D721Med (cell line): ENCODE measurements at places on chromosomes 2 and 18.

DNA sequence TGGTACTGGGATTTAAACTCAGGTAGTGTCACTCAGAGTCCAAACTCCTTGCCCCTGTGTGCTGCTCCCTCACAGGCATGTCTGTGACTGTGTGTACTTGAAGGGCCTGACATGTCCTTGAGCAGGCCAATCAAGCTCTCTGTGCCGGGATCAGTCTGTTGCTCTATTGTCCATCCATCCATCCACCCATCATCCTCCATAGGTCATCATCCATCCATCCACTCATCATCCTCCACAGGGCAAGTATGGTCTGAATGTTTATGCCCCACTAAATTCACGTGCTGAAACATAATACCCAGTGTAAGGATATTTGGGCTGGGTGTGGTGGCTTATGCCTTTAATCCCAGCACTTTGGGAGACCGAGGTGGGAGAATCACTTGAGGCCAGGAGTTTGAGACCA, 24.5 kb upstream of the NEB start:
- DNase-seq, result no peak

DNA sequence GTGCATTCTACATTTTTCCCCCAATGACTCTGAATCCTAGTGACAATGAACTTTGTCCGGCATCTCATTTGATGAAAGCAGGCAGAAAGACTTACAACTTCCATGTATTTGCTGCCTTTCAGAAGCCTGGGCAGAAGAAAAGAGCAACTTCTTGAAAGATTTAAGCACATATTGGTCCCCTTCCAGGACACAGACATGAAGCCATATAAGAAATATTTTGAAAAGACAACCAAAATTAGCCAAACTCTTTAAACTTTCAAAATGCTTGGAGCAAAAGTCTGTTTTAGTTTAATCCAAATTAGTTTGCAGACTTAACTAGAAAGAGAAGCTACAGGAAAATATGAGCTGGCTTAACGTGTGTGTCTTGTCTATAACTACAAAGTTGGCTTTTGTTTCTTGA, 492.5 kb downstream of the NR4A2 start:
- DNase-seq, result no peak

DNA sequence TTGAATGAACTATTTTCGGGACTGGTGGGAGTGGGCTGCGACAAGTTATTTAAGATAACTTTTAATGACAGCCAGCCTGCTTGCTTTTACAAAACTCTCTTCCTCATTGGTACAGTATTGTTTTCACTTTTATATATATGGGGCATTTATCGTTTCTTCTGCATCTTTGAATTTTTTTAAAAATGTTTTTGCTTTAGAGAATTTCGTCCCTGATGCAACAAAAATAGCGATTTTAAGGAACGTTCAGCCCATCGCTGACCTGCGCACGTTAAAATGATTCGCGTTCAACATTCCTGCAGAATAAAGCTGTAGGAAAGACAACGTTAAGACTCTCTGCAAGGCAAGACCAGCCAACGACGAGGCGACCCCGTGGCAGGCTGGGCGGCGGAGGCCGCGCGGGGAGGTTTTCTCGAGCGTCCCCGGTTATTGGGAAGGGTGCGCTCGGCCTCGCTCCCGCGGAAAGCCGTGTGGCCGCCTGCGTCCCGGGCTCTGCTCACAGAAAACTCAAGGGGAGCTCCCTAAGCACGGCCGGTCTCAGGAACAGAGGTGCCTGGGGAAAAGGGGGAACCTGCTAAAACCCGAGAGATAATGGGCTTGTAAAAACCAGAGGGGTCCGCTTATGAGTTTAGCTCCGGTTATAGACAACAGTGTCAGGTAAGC, 3.0 kb downstream of the PAX8 start:
- DNase-seq, result no peak

DNA sequence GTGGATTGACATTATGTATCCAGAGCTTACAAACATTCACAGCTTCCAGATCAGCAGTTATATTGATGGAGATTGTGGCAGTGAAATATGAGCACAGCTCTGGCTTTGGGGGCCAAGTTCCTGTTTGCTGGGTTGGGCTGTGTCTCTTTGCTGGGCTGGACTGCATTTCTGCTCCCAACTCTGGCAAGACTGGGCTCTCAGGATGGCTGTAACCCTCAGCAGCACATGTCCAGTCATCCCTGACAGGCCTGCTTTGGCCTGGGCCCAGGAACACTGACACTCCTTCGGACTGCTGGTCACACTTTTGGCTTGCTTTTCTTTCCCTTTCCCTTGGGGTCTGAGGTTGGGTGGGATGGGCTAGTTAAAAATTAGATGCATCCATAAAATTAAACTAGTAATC, 17.9 kb upstream of the VPS4B start:
- DNase-seq, result no peak

GRCh38 chr2:190415251-190415650, 7.1 kb downstream of the MFSD6 start:
- no peak for DNase-seq

GRCh38 chr18:12837747-12838146, 46.3 kb downstream of the PTPN2 start:
- DNase-seq, result no peak

GRCh38 chr2:98649135-98649991, 41.0 kb downstream of the UNC50 start:
- no peak for DNase-seq

GRCh38 chr2:235689427-235689853, 195.6 kb downstream of the AGAP1 start:
- DNase-seq, result no peak

DNA sequence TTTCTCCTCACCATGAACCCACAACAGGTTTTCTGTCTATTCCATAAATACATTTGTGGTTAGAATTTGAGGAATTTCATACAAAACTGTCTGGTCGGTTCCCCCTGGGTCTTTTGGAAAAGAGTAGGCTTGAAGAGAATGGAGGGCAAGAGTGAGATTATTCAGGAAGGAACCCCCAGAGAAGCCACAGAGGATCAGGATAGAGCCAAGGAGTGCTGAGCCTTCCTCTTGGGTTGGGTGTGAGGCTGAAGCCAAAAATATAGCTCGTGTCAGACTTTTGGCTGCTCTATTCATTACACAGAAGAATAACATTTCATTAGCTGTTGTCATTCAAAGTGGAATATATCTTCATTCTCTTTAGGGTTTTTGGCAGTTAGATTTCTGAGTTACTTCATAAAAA, 45.9 kb upstream of the YES1 start:
- no peak for DNase-seq

DNA sequence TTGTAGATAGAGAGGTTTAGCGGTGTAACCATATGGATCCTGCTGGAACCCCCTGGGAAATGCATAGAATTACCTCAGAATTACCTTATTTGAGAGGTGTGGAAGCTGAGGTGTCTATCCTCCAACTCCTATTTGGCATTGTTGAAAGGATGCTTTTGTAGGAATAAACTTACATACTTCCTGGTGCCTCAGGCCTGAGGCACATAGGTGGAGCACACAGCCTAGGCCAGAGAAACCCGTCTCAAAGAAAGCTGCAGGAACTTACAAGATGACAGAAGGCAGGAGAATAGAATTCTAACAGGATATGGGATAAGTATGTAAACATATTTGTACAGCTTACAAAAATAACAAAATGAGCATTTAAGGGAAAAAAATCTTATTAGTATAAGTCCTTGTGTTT, 1507.2 kb upstream of the ZEB2 start:
- DNase-seq, result no peak

DNA sequence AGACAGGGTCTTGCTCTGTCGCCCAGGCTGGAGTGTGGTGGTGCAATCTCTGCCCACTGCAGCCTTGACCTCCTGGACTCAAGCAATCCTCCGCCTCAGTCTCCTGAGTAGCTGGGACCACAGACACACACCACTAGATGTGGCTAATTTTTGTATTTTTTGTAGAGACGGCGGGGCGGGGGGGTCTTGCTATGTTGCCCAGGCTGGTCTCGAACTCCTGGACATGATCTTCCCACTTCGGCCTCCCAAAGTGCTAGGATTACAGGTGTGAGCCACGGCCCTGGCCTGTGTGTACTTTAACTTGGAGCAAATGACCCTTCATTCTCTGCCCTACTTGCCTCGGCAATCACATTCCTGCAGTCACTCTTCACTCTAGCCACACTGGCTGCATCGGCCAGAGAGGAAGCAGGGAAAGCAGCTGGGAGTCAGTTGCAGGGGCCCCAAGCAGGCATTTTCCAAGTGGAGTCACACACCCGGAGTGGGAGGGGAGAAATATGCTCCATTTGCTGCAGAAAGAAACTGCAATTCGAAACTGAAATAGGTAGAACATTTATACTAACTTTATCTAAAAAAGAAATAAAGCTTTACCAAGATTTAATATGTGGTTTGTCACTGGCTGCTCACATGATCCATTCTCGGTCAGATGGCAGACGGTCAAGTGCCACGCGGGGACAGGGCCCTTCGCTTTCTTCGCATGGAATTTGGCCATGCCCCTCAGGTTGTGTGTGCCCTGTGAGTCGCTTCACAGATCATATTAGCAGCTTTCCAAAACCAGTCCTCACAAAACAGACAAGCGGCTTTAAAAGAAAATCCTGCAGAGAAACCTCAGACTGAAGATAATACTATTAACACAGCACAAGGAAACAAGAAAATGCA, 37.1 kb downstream of the FAM161A start:
- DNase-seq, result peak; percentile 40

DNA sequence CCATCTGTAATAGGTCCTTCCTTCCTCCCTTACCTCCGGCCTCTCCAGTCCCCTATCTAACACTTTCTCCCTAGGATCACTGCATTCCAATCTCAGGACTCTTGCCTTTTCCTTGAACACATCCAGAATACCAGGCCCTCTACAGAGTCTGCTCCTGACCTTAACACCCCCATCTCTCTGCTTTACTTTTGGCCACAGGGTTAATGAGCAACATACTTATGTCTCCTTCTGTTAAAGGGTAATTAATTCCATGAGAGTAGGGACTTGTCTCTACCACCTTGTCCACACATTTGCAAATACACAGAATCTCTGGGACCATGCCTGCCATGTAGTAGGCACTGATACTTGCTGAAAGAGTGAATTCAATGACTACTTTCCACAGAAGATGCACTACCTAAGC, 94.9 kb downstream of the COBLL1 start:
- no peak for DNase-seq

GRCh38 chr2:197191177-197191939, 119.2 kb downstream of the ANKRD44 start:
- no peak for DNase-seq

- DNase-seq, result no peak
These were observed 39.1 kb downstream of the PCARE start for GRCh38 chr2:29035016-29035745.

DNA sequence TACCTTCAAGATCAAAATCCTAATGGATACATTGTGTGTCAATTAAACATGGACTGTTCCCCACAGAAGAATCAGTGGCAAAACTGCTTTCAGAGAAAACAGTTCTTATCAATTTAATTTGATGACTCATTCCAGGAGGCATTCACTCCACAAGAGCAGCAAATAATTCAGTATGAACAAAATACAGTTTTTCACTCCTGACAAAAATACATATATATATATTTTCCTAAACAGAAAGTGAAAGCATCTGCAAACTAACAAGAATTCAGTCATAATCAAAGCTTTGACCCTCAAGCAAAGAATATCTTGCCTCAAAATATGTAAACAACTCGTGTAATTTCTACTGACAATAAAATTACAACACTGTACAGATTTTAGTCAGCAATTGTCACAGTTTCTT, 685.1 kb upstream of the SLC8A1 start:
- no peak for DNase-seq

DNA sequence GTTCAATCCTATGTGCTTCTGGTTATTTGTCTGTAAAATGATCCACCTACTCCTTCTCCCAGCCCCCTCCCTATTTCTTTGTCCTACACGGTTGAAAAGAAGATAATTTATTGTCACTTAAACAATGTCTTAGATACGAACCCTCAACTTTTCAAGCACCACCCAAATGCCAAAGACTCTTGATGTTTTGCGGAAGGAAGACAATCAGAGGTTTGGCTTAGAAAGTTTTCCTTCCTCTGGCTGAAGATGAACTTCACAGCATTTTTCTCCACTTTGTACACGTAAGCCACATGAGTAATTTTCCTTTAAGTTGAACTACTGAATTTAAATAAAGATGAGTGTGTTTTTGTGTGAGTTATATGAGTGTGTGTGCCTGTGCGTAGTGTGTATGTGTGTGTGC, 25.5 kb upstream of the SLC8A1 start:
- no peak for DNase-seq

- DNase-seq, result no peak
These were observed 379.1 kb upstream of the ATP5MC3 start for GRCh38 chr2:175560521-175561169.

DNA sequence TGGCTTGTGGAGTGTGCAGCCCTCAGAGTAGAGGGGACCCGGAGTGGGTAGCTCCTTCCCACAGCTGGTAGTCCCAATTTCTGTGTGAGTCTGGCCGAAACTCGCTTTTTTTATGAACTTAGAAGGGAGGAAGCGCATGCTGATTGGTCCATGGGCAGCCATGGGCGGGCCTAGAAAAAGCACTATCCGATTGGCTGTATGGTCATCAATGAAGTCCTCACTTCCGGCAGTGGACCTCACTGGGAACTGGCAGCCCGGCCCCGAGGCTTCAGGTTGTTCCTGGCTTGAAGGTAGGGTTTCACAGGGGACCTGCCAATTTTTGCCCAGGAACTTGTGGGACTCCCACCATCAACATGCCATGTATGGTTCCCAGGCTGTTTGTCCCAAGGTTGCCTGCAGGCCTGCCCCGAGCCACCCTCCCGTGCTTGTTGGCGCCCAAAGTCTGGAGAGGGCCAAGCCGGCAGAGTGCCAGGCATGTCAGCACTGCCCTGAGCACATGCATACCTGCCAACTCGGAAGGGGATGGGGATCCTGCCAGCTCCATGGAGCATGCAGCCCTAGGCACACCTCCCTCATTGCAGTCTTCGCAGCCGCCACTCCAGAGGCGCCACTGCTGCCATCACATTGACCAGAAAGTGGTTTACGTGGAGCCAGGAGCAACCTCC, 98.5 kb downstream of the ATP9B start:
- DNase-seq, result no peak

DNA sequence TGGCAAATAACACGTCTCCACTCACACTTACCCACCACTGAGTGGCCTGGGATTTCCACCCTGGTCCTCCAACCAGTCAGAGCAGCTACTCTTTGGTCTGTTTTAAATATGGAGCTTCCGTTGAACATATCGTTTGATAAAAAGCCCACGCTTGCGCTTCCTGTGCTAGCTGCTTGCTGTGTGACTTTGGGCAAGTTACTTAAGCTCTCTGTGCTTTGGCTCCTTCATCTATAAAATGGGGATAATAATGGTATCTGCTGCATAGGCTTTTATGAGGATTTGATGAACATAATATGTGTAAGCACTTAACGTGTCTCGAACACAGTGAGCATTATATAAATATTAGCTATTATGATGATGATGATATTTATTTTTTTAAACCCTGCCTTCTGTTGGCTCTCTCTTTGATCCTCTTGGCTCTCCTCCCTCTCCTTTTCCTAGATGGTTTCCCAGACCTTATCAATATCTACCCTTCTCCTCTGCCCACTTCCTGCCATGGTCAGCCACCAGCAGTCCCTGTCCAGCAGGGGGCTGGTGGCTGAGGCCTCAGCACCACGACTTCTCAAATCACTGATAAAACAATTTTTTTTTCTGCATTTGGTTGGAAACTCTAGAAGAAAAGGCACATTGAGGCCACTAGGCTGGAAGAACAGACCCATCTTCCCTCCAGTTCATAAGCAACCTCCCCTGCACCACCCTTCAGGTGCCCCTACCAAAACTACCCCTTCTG, 191.9 kb downstream of the LOXHD1 start:
- DNase-seq, result no peak

- DNase-seq, result no peak
These were observed 12.5 kb downstream of the TACR1 start for GRCh38 chr2:75186821-75187220.

- no peak for DNase-seq
These were observed 25.1 kb downstream of the SPDYA start for GRCh38 chr2:28835781-28836180.
